ENCODE measurements at places on chromosomes 16 and 17. TPM values are rescaled to one million over a fixed set of nuclear protein-coding genes. Genes with fewer than 3 reads are reported as not detected.
A peak's percentile ranks its signal among the peaks of the same experiment; 100 is the strongest.

DNA sequence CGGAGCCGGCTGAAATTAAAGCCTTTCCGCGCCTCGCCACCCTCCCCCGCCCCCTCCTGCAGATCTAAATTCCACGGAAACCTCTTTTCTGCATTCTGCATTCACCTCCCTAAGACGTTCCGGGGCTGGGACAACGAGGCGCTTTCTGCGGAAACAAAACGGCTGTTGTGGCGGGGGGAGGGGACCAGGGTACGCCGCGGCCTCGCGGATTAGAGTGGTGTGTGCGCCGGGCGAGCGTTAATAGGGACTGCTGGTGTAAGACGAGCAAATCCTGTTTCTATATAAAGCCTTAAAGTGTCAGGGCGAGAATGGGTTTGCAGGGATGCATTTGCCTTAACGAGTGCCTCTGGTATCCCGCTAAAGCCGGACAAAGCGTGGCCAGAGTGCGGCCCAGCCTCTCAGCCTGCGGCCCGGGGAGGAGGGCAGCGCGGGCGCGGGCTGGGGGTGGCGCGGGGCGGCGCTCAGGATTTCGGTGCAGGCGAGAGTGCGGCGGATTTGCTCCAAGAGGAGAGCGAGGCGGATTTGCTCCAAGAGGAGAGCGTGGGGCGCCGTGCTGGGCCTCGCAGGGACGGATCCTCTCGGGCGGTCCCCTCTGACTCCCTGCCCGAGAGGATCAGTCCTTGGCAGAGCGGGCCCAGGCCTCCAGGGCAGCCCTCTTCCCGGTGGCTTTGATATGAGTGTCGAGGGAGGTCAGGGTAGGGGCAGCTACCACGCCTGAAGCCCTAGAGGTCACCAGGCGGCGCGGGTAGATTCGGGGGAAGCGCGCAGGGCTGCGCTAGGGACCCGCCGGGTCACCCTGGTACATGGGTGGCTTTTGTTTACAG lies 5.1 kb downstream of the BAHCC1 start:
- H3K27me3 ChIP-seq, result no peaks in the 10 kb centered on the region
- peaks cover 47% of the 10 kb centered on the region for H3K4me1 ChIP-seq
- peak overlapping the region; percentile 80 for H3K27ac ChIP-seq
- peak; percentile 53 for DNase-seq
- peak overlapping the region; percentile 61 for H3K4me3 ChIP-seq

DNA sequence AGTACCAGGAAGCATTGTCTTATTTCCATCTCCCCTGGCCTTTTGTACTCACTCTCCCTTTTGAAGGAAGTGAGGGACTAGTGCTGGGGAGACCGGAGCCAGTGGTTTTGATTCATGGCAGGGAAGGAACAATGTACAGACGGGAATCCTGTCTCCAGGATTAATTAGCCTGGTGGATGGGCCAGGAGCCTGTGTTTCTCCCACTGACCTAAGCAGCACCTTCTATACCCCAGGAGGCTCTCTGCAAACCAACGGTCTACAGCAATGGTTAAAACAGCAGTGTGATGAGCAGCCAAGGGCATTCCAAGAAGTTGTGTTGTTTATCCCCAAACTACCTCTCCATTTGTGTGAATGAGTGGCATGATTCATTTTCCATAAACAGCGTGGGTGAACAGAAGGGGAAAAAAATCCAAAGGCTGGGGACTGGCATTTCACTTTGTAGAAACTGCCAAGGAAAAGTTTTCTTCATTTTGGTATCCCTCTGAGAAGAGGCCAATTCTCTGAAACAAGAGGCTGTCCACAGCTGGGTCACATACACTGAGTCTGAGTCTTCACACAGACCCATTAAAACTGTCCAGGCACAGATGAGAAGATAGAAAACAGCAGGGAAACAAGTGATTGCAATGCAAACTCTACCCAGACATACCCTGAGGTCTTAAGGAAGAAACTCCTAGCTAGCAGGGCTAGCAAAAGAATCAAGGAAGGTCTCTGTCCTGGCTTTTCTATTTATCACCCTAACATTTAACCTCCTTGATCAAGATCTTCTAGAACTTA lies 18.1 kb downstream of the ANKFN1 start:
- H3K27ac ChIP-seq, result no peak overlapping the region
- no peaks in the 10 kb centered on the region for H3K36me3 ChIP-seq
- no peak overlapping the region for H3K4me3 ChIP-seq
- no peaks in the 10 kb centered on the region for H3K4me1 ChIP-seq
- DNase-seq, result no peak
- no peaks in the 10 kb centered on the region for H3K27me3 ChIP-seq

BCL6B gene
- not detected for total RNA-seq

- no peak for DNase-seq
- H3K4me3 ChIP-seq, result no peak overlapping the region
- peaks cover 8% of the 10 kb centered on the region for H3K4me1 ChIP-seq
- H3K36me3 ChIP-seq, result no peaks in the 10 kb centered on the region
- no peak overlapping the region for H3K27ac ChIP-seq
- H3K27me3 ChIP-seq, result no peaks in the 10 kb centered on the region
Measured at GRCh38 chr17:19442731-19443130, 31.7 kb downstream of the RNF112 start.

DNA sequence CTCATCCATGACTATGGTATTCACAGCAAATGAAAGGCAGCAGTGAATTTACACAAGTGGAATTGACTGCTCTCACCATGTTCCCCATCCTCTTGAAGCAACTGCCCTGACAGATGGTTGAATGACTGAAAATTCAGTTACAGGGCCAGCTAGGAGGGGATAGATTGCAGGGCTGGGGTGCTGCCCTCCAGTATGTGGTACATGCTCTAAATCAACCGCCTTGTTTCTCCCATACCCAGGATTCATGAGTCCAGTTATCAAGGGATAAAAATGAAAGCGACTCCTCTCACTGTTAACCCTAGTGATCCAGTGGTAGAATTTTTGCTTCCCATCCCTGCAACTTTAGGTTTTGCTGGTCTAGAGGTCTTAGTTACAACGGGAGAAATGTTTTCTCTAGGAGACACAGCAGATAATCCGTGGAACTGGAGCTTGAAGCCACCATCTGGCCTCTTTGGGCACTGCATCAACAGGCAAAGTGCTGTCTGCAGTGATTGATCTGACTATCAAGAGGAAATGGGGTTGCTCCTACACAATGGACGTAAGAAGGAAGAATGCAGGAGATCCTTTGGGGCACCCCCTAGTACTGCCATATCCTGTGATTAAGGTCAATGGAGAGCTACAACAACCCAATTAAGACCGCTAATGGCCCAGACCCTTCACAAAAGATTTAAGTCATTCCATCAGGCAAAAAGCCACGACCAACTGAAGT lies 32.0 kb downstream of the SCPEP1 start:
- no peak overlapping the region for H3K27ac ChIP-seq
- H3K4me1 ChIP-seq, result no peaks in the 10 kb centered on the region
- no peak overlapping the region for H3K4me3 ChIP-seq
- no peaks in the 10 kb centered on the region for H3K36me3 ChIP-seq

All from astrocyte (in vitro differentiated cells and primary cell).